ENCODE measurements at places on chromosomes 12 and 14.
A peak's percentile ranks its signal among the peaks of the same experiment; 100 is the strongest.

GRCh38 chr14:55847766-55848165 lies 267.8 kb downstream of the KTN1 start:
- peak; percentile 92 for DNase-seq

- DNase-seq: peak; percentile 94
Measured at GRCh38 chr14:51395361-51395849, 155.4 kb downstream of the TMX1 start.

DNA sequence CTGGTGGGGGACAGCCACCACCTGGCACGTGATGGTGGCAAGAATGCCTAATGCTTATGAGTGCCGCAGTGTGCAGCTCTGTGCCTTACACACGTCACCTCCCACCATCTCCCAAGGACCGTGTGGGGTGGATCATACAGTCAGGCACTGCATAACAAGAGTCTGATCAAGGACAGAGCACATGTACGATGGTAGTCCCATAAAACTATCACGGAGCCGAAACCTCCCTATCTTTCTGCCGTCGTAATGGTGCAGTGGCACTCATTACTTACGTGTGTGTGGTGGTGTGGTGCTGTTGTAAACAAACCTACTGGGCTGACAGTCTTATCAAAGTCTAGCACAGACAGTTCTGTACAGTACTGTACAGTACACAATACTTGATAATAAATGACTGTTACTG lies 89.3 kb downstream of the CACNA1C start:
- no peak for DNase-seq

DNA sequence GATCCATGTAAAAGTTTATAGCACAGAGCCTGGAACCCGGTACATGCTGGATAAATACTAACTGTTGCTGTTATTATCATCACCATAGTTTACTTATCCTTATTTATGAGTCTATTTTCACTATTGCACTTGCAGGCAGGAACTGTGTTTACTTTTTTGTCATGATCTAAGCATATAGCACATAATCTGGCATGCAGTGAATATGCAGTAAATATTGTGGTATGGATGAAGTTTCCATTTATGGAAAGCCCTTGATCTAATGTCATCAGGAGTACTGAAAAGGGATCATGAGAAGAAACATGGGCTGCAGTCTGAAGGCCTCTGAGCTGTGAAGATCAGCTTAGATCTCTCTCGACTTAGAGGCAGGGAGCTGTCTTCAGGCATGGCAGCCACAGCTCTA lies 91.6 kb downstream of the KCNK13 start:
- no peak for DNase-seq

GRCh38 chr12:76586764-76587395 lies 27.3 kb upstream of the OSBPL8 start:
- peak; percentile 59 for DNase-seq

GRCh38 chr12:76449583-76449982 lies 101.4 kb upstream of the BBS10 start:
- DNase-seq: peak; percentile 69

DNA sequence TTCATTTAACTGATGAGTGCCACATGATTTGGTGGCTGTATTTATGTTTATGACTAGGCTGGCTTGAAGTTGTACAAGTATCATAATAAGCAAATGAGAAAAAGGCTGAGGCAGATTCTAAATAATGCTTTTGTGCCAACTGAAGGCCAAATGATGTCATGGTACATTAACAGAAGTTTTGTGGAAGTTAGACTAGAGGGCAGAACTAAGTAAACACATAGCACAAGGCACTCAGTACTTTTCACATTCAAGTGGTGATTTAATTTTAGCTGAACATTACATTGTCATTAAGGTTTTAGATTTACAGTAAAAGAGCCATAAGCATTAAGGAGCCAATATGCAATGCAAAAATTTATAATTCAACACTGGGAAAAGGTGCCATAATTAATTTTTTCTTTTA lies 21.1 kb downstream of the PPP1CC start:
- DNase-seq: no peak

DNA sequence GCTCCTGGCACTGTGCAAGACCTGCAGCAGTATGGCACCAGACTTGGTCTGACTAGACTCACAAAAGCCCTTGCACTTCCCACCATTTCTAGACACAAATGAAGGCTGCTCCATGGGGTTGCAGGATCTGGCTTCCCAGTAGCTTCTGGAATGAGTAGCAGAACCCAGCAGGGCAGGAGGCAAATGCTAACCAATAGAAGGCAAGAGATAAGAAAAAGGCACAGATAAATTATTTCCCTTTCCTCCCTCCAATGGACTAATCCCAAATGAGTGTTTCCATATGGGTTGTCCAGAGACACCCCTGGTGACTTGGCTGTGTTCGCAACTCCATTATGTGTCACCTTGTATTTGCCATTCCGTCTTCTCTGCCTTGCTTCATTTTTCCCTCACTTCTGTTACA lies 49.7 kb downstream of the KIF21A start:
- no peak for DNase-seq

DNA sequence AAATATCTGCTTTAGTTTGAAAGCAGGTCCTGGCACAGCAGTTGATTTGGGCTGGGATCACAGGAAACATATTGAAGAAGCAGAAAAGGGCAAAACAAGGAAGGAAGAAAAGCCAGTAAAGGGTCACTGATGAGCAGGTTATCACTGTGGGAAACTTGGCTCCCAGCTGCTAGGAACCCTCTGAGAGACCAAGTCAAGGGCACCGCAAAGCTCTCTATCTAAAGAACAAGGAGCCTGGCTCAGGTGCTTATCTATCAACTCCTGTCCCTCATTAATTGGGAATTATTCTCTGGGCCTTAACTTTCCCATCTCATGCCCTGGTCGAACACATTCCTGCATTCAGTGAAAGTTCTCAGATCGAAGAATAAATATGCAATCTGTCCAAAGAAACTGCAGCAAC lies 450.9 kb upstream of the RPL10L start:
- DNase-seq: no peak

DNA sequence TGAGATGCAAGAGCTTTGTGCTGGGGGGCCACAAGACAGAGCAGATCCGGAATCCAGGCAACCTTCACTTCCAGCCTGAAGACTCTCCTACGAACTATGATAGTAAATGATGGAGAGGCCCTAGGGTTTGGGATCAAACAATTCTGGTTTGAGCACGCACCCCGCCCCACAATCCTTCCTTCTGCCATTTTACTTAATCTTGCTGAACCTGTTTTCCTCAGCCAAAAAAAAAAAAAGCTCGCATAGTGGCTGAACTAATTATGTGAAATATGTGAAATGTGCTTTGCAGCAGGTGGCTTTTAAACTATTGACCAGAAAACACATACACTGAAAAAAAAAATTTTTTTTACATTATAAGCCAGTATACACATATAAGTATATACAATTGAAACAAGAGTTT lies 667 bp upstream of the ITFG2 start:
- DNase-seq: no peak

DNA sequence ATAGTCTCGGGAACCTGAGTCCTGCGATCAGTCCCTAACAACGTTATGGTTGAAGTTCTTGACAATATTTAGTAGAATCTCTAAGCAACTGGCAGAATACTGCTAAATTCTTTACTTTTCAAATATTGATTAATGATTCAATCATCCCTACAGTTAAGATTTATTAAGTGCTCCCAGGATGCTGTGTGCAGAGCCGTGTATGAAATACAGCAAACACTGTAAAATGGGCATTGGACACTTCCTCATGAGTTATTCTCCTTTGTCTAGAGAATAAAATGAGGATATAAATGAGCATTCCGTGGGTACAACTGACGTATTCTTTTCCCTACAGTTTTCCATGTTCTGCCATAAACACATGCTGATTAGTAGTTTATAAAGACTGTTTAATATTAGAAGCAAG lies 372.4 kb downstream of the TMTC2 start:
- no peak for DNase-seq

GRCh38 chr12:118053071-118053985 lies 7.7 kb downstream of the WSB2 start:
- no peak for DNase-seq

DNA sequence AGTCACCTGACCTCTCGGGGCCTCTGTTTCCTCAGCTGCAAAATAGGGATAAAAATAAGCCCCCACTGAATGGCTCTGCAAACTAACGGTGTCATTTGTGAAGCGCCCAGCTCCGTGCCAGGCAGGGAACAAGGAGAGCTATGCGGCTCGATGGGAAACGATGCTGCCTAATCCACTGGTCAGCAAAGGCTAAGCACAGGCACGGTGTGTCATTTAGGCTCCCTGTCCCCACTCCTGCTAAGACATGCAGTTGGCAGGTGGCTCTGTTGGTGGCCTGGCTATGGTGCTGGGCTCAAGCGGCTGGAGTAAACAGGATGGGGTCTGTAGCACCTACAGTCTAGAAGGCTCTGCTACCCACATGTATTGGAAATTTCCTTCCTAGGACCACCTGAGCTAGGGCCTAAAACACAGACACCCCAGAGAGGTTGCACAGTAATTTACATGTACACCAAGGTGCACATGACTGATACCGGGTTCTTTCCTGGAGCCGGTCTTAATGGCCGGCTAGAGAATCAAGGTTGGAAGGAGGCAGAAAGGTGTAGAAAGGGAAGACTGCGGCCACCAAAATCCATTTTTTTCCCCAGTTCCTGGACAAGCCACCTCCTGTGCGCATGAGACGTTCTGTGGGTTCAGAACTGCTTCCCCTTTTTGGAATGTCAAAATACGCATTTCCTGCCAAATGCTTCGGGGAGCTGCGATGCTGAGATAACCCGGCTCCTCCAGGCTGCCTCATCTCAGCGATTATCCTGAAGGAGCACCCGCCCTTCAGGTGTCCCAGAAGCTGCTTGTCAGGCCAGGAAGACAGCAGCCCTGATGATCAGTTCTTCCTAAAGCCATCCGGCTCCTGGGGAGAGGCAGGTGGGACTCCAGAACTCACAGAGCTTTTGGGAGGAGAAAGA lies 1.0 kb downstream of the CACNA2D4 start:
- no peak for DNase-seq

DNA sequence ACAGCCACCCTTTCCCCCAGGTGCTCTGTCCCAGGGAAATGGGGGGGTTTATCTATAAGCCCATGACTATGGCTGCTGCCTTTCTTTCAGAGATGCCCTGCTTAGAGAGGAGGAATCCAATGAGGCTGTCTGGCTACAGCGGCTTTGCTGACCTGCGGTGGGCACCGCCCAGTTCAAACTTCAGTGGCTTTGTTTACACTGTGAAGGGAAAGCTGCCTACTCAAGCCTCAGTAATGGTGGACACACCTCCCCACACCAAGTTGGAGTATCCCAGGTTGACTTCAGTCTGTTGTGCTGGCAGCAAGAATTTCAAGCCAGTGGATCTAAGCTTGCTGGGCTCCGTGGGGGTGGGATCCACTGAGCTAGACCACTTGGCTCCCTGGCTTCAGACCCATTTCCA lies 869.2 kb downstream of the SLC6A15 start:
- DNase-seq: no peak

DNA sequence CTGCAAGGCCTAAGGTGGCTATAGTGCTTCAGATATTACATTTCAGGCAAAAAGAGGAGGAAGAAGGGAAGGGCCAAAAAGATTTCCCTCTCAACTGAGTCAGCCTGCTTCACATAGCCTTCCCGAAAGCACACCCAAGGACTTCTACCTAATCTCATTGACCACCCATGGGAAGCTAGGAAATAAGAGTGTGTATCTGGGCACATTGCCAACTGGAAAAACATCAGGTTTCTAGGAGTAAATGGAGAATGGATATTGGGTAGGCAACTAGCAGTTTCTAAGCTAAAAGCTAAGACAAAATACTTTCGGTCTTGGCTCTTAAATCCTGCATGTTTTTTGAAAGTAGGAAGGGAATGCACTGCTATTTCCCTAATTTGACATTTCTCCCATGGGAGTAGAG lies 221.7 kb upstream of the GRIP1 start:
- no peak for DNase-seq

- DNase-seq: no peak
Measured at GRCh38 chr14:37900561-37900960, 305.1 kb downstream of the TTC6 start.

- no peak for DNase-seq
Measured at GRCh38 chr12:50538182-50538581, 33.4 kb downstream of the DIP2B start.

GRCh38 chr12:3002646-3003045 lies 43.4 kb downstream of the TEAD4 start:
- no peak for DNase-seq

GRCh38 chr12:22043943-22044342 lies 2.1 kb upstream of the CMAS start:
- DNase-seq: no peak

DNA sequence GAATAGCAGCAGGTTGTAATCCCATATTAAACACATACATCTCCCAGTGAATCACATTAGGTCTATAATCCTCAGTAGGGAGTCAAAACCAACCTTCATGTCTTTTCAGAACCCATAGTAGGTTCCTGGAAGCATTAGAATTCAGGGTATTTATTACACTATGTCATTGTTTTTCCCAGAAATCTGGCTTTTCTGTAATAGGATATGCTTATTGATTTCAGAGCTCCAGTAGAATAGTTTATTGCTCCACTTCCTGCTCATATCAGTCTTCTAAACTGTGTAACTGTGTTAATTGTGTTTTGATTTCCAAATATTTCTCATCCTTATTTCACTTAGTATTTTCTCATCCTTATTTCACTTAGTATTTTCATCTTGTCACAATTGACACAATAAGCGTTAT lies 268.0 kb downstream of the CCDC59 start:
- DNase-seq: no peak

DNA sequence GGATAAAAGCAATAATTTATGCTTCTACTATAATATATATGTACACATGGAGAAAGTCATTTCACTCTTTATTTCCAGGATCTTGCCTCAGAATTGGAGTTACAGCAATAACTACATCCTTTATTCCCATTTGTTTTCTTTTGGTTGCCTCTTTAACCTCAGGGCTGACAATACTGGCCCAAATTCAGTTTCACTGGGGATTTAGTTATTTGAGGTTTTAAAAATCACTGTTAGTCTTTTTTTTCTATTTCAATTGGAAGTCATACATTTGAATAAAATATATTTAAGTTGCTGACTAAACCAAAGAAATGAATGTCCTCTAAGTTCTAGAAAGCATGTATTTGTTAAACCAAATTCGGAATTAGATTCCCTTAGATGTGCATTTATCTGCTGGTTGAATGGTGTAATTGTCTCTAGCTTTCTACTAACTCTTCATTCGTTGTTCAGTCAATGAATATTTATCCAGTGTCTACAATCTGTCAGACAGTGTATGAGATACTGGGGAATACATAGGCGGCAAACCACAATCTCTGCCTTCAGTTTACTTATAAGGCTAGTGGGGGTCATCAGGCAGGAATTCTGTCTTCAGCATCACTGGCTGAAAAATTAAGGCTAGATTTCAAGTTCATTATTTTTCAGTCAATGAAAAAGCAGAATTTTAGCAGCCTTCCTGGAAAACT lies 190.8 kb upstream of the ARHGAP5 start:
- DNase-seq: peak; percentile 56

GRCh38 chr12:95532851-95533250 lies 18.4 kb downstream of the USP44 start:
- peak; percentile 54 for DNase-seq
